ENCODE measurements at places on chromosomes 13 and 19.

- no peak for DNase-seq
Observed at GRCh38 chr19:47020992-47021496, 1.4 kb downstream of the NPAS1 start.

GRCh38 chr13:111637365-111637764 is 316.9 kb downstream of the TEX29 start:
- no peak for DNase-seq

GRCh38 chr19:19278315-19278714 is 5.2 kb upstream of the TM6SF2 start:
- no peak for DNase-seq

GRCh38 chr13:100818711-100819110 is 144.1 kb upstream of the TMTC4 start:
- DNase-seq, result no peak

DNA sequence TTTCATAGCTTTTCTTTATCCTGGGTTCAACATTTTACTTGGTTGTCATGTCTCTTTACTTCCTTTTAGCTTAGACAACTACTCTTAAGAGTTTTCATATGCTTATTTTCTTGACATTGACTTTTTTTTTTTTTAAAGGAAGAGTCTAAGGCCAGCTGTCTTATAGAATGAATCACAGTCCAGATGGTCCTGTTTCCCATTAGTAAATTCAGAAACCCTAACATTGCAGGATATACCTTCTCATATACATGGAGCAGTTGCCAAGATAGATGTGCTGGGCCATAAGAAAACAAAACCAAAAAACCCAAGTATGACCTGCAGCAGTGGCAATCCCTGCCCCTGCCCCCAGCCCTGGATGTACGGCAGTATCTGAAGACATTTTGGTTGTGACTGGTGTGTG is 72.8 kb downstream of the COG3 start:
- DNase-seq, result no peak

DNA sequence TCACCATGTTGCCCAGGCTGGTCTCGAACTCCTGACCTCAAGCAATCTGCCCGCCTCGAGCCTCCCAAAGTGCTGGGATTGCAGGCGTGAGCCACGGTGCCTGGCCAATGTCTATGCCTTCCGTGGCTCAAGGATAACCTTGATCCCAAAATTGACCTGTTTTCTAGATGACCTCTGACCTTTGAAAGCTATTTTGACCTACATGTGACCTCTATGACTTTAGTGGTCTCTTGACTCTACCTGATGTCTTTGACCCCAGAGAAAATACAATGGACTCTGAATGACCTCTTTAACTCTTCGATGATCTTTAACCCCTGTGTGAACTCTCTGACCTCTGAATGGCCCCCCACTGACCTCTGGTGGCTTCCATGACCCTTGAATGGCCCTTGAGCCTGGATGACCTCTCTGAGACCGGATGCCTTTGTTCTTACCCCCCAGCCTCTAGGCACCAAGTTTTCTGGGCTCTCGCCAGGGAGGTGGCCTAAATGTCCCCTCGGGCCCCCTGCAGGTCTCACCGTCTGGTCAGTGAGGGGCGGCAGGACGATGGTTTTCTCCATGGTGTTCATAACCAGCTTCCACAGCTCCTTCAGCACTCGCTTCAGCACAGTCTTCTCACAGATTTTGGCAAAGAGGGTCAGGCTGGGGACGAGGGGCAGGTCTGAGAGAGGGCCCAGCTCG is 63.7 kb downstream of the UNC13A start:
- no peak for DNase-seq
